ENCODE measurements at places on chromosomes 7 and 10.

GRCh38 chr10:21173802-21174714, 276.9 kb upstream of the NEBL start:
- DNase-seq = peak; percentile 56

- DNase-seq = no peak
Observed at GRCh38 chr10:44392420-44392819, 7.5 kb upstream of the CXCL12 start.

- DNase-seq = no peak
Observed at GRCh38 chr7:8564281-8564680, 130.9 kb downstream of the NXPH1 start.

GRCh38 chr10:79298403-79299244, 48.6 kb upstream of the PPIF start:
- DNase-seq = no peak

DNA sequence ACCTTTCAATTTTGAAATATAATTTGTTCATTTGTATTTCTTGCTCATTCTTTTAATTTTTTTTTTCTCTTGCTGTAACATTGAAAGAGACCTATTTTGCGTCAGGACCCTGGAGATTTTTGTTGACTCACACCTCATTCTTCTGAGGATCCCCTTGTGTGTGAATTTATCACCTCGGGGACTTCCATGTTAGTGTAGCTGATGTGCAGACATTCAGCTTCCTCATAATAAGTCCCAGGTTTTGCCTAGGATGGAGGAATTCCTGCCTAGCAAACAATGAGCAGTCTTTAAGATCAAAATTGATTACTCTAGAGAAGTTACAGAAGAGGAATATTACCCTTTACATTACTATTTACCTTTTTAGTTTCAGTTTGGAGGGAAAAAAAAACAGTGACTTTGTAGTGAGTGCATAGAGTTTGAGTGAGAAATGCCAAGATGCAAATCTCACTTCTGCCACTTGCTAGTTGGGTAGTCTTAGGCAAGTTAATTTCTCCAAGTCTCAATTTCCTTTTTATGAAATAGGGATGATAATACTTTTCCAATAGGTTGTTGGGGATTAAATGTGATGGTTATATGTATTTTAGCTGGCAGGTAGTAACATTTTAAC, 14.3 kb downstream of the TES start:
- DNase-seq = no peak

- no peak for DNase-seq
Observed at GRCh38 chr10:103431902-103432301, 20.3 kb downstream of the CALHM2 start.

GRCh38 chr10:86317949-86318725, 48.5 kb downstream of the GRID1 start:
- no peak for DNase-seq

DNA sequence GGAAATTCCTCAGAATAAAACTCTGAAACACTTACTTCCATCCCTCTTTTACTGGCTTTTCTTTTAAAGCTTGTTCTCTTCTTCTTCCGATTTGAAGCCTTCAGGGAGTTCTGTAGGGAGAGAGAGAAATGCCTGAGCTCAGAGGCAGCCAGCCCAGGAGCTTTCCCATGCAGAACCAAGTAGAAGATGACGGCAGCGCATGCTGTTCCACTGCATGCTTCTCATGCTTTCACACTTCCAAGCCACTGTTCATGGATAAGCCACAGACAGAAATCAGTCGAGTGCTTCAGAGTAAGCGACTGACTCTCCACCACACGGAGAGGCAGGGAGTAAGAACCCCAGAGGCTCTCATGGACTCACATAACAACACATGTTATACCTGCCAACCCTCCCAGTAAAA, 237.3 kb downstream of the DGKI start:
- DNase-seq = no peak

DNA sequence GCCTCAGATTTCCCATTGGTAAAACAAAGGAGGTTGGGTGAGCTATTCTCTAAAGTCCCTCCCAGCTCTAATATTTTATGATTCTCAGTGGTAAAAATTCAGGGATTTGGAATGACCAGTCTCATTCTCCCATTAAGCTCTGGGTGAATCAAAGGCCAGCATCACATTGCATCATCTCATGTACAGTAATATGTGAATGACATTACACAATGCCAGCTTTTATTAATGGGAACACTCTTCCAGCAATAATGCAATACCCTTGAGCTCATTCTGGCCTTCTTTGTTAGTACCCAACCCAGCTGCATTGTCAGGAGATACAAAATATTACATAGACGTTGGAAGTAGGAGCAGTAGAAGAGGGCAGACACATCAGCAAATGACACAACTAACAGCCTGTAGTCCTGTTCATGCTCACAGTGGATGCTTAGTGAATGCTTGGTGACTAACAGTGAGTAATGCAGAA, 100.0 kb upstream of the EGR2 start:
- DNase-seq = peak; percentile 16

- DNase-seq = no peak
Observed at GRCh38 chr7:98836811-98837629, 32.8 kb downstream of the TMEM130 start.

DNA sequence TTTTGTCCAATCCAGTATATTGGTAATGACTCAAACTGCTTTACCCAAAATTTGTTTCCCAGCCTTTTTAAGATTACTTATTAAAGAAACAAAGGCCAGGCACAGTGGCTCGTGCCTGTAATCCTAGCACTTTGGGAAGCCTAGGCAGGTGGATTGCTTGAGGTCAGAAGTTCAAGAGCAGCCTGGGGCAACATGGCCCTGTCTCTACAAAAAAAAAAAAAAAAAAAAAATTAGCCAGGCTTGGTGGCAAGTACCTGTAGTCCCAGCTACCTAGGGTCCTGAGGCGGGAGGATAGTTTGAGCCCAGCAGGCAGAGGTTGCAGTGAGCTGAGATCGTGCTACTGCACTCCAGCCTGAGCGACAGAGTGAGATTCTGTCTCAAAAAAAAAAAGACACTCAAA, 7.0 kb upstream of the ARHGAP12 start:
- DNase-seq = no peak

GRCh38 chr7:5472432-5473315, 49.0 kb upstream of the TNRC18 start:
- no peak for DNase-seq

GRCh38 chr7:17487343-17487742, 188.9 kb downstream of the AHR start:
- DNase-seq = no peak

GRCh38 chr10:127196282-127197153, at the start of gene INSYN2A:
Gene INSYN2A (minus strand): TSS chr10:127196591. CDS start chr10:127176395, 20,196 bp downstream.
- DNase-seq = peak; percentile 51

- no peak for DNase-seq
Observed at GRCh38 chr7:38775506-38776175, 133.3 kb downstream of the VPS41 start.

GRCh38 chr7:70647801-70648498, 484.0 kb upstream of the GALNT17 start:
- no peak for DNase-seq

- no peak for DNase-seq
Observed at GRCh38 chr7:83451501-83452045, 197.4 kb downstream of the SEMA3E start.

DNA sequence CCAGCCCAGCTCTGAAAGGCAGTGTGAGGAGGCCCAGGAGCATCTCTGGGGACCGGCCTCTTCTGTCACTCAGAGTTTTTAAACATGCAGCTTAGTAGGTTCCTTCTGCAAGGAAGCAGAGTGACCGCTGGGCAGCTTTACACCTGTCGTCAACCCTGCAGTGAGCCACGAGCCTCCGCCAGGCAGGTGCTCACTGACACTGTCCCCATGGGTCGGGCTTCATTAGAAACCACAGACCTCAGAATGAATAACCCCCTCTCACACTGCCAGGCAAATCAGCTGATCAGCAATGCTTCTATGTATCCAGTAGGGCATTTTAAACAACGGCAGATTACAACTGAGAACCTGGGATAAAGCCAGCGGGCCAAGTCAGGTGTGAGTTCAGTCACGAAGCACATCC, 106.1 kb downstream of the MAD1L1 start:
- DNase-seq = no peak

DNA sequence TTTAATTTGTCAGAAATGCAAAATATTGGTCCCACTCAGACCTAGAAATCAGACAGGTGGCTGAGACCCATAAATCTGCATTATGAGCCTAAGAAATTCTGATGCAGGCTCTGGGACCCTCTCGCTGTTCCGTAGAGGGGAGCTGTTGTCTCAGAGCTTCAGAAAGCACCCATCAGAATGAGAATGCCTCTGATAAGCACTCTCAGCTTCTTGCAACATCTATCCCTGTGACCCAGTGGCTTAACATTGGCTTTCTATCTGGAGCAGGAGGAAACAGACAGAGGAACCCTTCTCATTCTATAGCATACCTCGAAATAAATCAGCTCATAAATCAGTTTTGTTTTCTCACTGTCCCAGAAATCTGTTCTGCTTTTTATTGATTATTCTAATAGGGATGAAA, 184.6 kb upstream of the SP4 start:
- no peak for DNase-seq

DNA sequence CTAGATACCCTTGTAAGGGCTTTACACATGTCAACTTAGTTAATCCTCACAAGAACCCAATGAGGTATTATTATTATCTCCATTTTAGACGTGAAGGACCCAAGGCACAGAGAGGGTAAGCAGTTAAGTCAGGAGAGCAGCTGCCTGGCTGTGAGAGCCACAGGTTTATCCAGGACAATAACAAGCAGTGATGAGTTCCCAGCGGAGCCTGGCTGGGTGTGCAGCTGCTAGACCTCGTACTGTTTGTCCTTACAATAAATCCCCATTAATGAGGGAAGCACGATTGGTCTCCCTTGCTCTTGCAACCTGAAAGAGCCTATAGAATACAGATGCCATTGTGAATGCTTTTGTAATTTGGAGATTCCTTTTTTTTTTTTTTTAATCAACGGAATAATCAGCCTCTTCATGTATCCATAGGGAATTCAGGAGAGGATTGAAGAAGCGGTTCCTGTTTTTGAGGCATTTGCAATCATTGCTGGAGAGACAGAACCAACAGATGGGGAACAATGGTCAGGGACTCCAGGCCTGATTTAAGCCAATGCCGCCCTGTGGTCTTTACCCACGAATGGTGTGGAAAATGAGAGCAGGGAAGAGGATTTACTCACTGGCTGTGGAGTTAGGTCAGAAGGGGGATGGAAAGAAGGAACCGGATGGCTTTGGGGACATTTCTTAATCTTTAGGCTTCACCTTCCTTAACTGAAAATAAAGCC, 12.3 kb upstream of the ASB4 start:
- no peak for DNase-seq

- DNase-seq = no peak
Observed at GRCh38 chr10:28938745-28939144, 261.4 kb downstream of the BAMBI start.

DNA sequence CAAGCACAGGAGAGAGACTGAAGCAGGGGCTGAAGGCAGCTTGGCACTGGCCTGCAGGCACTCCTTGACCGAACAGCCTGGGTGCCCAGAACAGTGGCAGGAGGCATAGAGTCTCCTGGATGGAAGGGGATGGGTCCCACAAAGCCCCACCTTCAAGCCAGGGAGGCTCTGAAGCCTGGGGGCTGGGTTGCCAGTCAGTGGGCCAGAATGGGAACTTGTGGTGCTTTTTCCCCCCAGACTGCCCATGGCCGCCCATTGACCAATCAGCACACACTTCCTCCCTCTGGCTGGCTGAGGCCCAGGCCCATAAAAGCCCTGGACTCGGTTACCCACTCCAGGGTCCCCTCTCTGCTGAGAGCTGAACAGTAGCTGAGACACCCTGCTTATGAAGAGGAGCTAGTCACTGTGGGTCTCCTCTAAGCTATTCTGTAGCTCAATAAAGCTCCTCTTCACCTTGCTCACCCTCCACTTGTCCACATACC, 109.6 kb downstream of the ELAPOR2 start:
- no peak for DNase-seq

GRCh38 chr7:46054272-46054671, 133.2 kb upstream of the IGFBP3 start:
- DNase-seq = peak; percentile 15

GRCh38 chr10:133616371-133617130, 10.0 kb downstream of the FRG2B start:
- DNase-seq = no peak

- DNase-seq = no peak
Observed at GRCh38 chr7:129271500-129272355, 46.9 kb downstream of the AHCYL2 start.

- no peak for DNase-seq
Observed at GRCh38 chr7:134865001-134865845, 85.8 kb downstream of the CALD1 start.

DNA sequence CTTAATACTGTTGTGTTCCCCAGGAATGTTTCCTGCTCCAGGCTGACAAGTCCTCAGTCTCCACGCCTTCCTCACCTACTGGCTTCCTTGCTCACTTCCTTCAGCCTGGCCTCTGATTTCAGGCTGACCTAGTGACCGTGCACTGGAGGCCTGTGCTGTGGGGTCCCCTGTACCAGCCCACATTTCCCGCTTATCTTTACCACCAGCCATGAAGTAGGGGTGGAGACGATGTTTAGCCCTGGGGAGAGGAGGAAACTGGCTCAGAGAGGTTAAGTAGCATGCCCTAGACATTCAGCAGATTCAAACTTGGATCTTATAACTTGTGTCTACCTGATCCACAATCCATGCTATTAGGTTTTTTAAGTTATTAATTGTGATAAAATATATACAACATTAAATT, 4.8 kb upstream of the ZNF488 start:
- DNase-seq = no peak

GRCh38 chr7:107014387-107015023, 30.0 kb upstream of the PRKAR2B start:
- DNase-seq = no peak

- DNase-seq = no peak
Observed at GRCh38 chr10:6379015-6379776, 176.5 kb downstream of the PFKFB3 start.

DNA sequence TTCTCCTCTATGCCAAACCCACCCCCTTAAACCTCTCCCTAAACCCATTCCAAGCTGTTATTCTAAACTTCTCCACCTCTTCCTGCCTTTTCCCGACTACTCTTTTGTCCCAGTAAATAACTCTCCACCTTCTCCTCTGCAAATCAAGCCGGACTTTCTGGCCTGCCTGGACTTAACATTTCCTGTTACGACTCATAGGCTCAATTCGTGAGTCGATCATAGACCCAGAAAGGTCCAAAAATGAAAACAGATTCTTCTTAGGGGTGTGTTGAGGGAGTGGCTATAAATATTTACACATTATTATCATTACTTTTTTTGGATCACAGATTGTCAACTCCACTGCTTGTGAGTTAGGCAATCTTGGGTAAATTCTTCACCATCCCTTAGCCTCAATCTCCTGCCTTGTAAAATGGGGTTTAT, 59.0 kb upstream of the HABP2 start:
- no peak for DNase-seq

All from right lung (tissue), 10 donors.